Stimulated activated CD8-positive, alpha-beta memory T cell treated with anti-CD3 and anti-CD28 coated beads, Interleukin-2, amount 100 ng/mL, for 48 hours (primary cell): ENCODE measurements at places on chromosomes 4 and X.

DNA sequence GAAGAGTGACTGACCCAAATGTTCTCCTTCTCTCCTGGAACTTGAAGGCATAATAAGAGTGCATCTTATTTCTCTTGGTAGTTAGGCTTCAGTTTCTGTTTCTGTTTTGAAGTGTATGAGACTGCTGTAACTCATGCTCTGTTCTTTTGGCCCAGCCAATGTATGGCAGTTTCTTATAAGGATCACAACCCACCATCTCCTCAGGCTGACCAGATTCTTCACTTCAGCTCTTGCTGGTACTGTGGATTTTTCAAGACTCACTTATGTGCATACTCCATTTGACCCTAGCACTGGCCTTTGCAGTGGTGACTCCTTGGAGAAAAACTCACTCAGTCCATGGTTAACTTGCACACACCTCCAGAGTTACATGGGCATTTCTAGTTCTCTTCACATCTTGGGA lies 9.6 kb upstream of the YTHDC1 start:
- no peak for DNase-seq

GRCh38 chrX:13078739-13079444 lies 34.5 kb upstream of the FAM9C start:
- no peak for DNase-seq

- DNase-seq = no peak
Observed at GRCh38 chr4:88054901-88055300, 47.5 kb downstream of the PKD2 start.

- no peak for DNase-seq
Observed at GRCh38 chr4:175412161-175412560, 399.9 kb downstream of the GPM6A start.

DNA sequence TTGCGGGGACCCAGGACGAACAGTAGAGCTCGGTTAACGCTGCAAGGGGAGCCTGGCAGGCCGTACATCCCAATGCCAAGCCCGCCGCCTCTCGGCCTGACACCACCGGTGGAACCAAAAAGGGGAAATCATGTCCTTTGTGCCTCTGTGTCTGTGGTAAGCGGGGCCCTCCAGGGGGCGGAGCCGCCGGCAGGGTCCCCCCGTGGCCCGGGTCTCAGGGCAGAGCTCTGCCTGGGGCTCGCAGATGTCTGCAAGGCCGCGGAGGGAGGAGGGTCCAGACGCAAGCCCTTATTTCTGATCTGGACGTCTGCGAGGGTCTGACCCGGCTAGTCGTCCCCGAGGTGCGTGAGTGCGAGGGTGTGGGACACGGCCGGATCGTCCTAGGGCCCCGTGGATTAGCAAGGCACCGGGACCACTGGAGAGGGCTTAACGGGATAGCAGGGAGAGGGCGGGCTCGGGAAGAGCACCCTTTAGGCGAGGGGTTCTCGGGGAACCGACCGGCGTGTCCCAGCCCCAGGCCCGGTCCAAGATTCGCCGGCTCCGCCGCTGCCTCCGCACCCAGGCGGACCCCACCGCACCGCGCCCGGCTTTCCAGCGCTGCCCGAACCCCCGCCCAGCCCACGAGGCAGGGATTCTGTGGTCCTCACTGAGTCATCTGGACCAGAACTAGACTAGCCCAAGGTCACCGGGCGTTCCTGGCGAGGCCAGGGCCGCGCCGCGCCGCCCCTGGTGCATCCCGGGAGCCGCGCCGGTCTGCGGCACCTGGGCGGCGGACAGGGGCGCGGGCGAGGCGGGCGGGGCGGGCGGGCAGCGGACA lies 863 bp upstream of the FAM193A start:
- DNase-seq = peak; percentile 27

- DNase-seq = no peak
Observed at GRCh38 chr4:89184407-89184806, 73.1 kb downstream of the TIGD2 start.

GRCh38 chrX:68851082-68851481 lies 22.3 kb downstream of the EFNB1 start:
- no peak for DNase-seq
